ENCODE measurements at places on chromosomes 2 and 18. TPM values are rescaled to one million over a fixed set of nuclear protein-coding genes. Genes with fewer than 3 reads are reported as not detected.

DNA sequence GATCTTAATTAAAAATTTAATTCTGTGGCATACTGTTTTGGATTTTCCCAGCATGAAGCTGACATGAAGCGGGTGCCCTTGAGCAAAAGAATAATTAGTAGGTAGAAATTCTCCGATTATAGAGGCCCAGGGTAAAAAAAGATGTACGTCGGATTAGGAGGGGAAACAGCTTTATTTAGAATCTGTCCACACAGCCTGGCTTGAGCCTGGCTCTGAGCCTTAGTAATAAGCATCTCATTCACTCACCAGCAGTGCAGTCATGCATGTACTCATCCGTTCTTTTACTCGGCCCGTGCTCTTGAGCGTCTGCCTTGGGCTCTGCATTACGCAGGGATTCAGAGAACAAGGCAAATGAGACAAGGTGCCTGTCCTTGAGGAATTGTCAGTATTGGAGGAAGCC is 219.3 kb downstream of the AGAP1 start:
- H3K4me1 ChIP-seq: peaks cover 24% of the 10 kb centered on the region
- no peak for DNase-seq

GRCh38 chr2:88560619-88561307 is 66.5 kb downstream of the EIF2AK3 start:
- no peaks in the 10 kb centered on the region for H3K4me1 ChIP-seq
- DNase-seq: no peak
- H3K36me3 ChIP-seq: no peaks in the 10 kb centered on the region
- H3K4me3 ChIP-seq: no peak overlapping the region

GRCh38 chr2:23404426-23404825 is 19.4 kb downstream of the KLHL29 start:
- no peak overlapping the region for H3K27ac ChIP-seq
- no peaks in the 10 kb centered on the region for H3K36me3 ChIP-seq
- no peak overlapping the region for H3K4me3 ChIP-seq
- H3K27me3 ChIP-seq: no peaks in the 10 kb centered on the region
- no peak for DNase-seq

- no peaks in the 10 kb centered on the region for H3K36me3 ChIP-seq
- no peak overlapping the region for H3K27ac ChIP-seq
- H3K4me1 ChIP-seq: no peaks in the 10 kb centered on the region
- H3K4me3 ChIP-seq: no peak overlapping the region
- no peaks in the 10 kb centered on the region for H3K27me3 ChIP-seq
These were observed 325.4 kb downstream of the ZNF804A start for GRCh38 chr2:184923751-184924150.

- H3K27ac ChIP-seq: no peak overlapping the region
- no peak overlapping the region for H3K4me3 ChIP-seq
- no peaks in the 10 kb centered on the region for H3K27me3 ChIP-seq
These were observed 369.8 kb upstream of the SOX11 start for GRCh38 chr2:5322396-5322795.

DNA sequence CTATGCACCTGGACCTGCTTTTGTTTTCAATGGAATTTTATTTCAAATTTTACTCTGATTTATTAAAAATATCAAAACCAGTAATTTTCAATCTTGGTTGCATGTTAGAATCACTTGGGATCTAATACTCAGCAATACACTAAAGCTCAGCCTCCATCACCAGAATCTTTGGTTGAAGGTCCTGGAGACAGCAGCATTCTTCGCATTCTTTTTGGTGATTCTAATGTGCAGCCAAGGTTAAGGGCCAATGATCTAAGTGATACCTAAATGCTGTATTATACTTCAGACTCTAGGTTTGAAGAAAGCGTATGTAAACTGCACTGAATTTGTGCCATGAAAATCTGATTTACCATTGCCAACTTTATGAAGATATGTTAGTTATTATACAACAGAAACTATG is 493.1 kb downstream of the XIRP2 start:
- no peak for DNase-seq
- H3K36me3 ChIP-seq: no peaks in the 10 kb centered on the region
- H3K27me3 ChIP-seq: 0 out of 2 replicates have a peak, but pooled peaks cover 3% of the 10 kb centered on the region
- no peak overlapping the region for H3K4me3 ChIP-seq

DNA sequence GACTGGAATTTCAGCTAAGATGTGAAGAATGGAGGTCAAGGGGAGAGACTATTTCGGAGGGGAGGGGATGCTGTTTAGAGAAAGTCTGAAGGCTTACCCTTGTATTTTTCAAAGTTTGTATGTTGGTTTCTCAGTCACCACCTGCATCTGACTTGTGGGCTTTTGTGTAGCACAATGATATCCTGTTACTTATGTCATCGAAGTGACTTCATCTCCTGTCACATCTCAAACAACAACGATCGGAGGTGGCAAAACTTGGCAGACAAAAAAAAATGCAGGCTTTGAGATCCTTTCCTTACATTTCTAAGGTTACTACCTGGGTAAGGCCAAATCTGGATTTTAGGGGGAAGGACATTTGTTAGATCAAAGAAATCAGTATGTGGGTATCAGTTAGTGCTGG is 11.7 kb upstream of the CXCR4 start:
- peaks cover 26% of the 10 kb centered on the region for H3K27me3 ChIP-seq
- no peak overlapping the region for H3K27ac ChIP-seq

GRCh38 chr2:118929059-118929458 is 12.9 kb upstream of the MARCO start:
- H3K36me3 ChIP-seq: no peaks in the 10 kb centered on the region
- no peaks in the 10 kb centered on the region for H3K4me1 ChIP-seq
- no peak overlapping the region for H3K27ac ChIP-seq
- H3K4me3 ChIP-seq: no peak overlapping the region
- no peak for DNase-seq

GRCh38 chr2:75276093-75277029 is 77.0 kb upstream of the TACR1 start:
- no peak for DNase-seq
- no peak overlapping the region for H3K27ac ChIP-seq
- no peak overlapping the region for H3K4me3 ChIP-seq
- no peaks in the 10 kb centered on the region for H3K36me3 ChIP-seq
- peaks cover 67% of the 10 kb centered on the region for H3K27me3 ChIP-seq

- DNase-seq: no peak
- no peak overlapping the region for H3K4me3 ChIP-seq
- no peak overlapping the region for H3K27ac ChIP-seq
- peaks cover 6% of the 10 kb centered on the region for H3K4me1 ChIP-seq
- H3K27me3 ChIP-seq: no peaks in the 10 kb centered on the region
These were observed 71.6 kb upstream of the ATG16L1 start for GRCh38 chr2:233179848-233180366.

GRCh38 chr2:176128982-176129796 is at the start of gene HOXD8:
HOXD8 (plus strand) TSS chr2:176129705; CDS start chr2:176130367, 662 bp downstream.
- no peaks in the 10 kb centered on the region for H3K36me3 ChIP-seq
- DNase-seq: peak; percentile 59
- H3K4me1 ChIP-seq: peaks cover 6% of the 10 kb centered on the region
- H3K27ac ChIP-seq: peak within 1 kb of the TSS; percentile 69
- H3K4me3 ChIP-seq: peak within 1 kb of the TSS; percentile 58
- no peaks in the 10 kb centered on the region for H3K27me3 ChIP-seq

GRCh38 chr18:55323051-55323994 is 264.7 kb downstream of the TCF4 start:
- no peaks in the 10 kb centered on the region for H3K27me3 ChIP-seq
- H3K4me3 ChIP-seq: no peak overlapping the region
- no peaks in the 10 kb centered on the region for H3K36me3 ChIP-seq
- H3K27ac ChIP-seq: no peak overlapping the region
- no peaks in the 10 kb centered on the region for H3K4me1 ChIP-seq

DNA sequence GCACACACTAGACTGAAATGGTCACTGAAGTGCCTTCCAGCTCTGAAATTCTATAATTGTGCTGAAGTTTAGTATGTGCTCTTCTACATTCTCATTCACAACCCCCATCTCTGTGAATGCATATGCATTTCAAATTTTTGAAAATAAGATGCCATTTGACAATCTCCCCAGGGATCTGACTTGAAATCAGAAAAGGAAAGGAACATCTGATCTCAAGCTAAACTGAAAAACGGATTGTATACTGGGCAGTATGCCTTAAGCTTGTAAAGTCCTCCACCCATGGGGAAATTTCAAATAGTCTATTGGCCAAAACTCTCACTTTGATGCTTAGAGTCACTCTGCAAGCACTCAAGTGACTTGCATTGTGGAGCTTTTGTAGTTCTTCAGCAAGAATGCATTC is 22.9 kb downstream of the FAP start:
- H3K27me3 ChIP-seq: no peaks in the 10 kb centered on the region
- H3K4me1 ChIP-seq: no peaks in the 10 kb centered on the region
- H3K36me3 ChIP-seq: no peaks in the 10 kb centered on the region
- no peak overlapping the region for H3K27ac ChIP-seq

- H3K27me3 ChIP-seq: no peaks in the 10 kb centered on the region
- no peak overlapping the region for H3K27ac ChIP-seq
- no peak for DNase-seq
- H3K4me1 ChIP-seq: no peaks in the 10 kb centered on the region
- no peaks in the 10 kb centered on the region for H3K36me3 ChIP-seq
These were observed 4.1 kb downstream of the CYTIP start for GRCh38 chr2:157439824-157440186.

- H3K4me1 ChIP-seq: no peaks in the 10 kb centered on the region
- H3K36me3 ChIP-seq: no peaks in the 10 kb centered on the region
- no peak for DNase-seq
- H3K27me3 ChIP-seq: peaks cover 71% of the 10 kb centered on the region
- H3K4me3 ChIP-seq: no peak overlapping the region
These were observed 402.0 kb downstream of the ALK start for GRCh38 chr2:29519338-29519925.

DNA sequence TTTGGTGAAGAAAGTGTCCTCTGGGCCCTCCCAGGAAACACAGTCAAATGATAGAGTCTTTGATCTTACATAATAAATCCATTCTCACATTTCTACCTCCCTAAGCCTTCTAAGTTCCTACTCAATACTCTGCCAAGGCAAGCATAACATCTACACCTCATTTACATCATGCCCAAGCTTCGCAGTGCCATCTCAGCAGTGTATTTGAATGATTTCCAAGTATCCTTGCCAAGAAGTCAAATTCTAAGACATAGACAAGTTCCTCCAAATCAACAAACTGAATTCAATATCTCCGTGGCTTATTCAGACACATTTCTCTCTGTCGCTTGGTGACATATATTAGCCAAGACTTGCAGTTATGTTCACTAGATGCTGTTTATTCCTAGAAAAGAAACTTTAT is 8.1 kb upstream of the MLPH start:
- H3K27me3 ChIP-seq: no peaks in the 10 kb centered on the region
- DNase-seq: no peak
- no peak overlapping the region for H3K4me3 ChIP-seq
- H3K27ac ChIP-seq: no peak overlapping the region
- no peaks in the 10 kb centered on the region for H3K36me3 ChIP-seq
- peaks cover 33% of the 10 kb centered on the region for H3K4me1 ChIP-seq

- no peaks in the 10 kb centered on the region for H3K36me3 ChIP-seq
- DNase-seq: no peak
- H3K4me1 ChIP-seq: no peaks in the 10 kb centered on the region
- H3K4me3 ChIP-seq: no peak overlapping the region
- H3K27me3 ChIP-seq: no peaks in the 10 kb centered on the region
These were observed 45.7 kb downstream of the STAT4 start for GRCh38 chr2:191105082-191105481.

GRCh38 chr2:216657980-216658379 is 24.8 kb downstream of the IGFBP2 start:
- no peaks in the 10 kb centered on the region for H3K36me3 ChIP-seq
- H3K4me3 ChIP-seq: no peak overlapping the region
- no peak overlapping the region for H3K27ac ChIP-seq
- no peak for DNase-seq
- no peaks in the 10 kb centered on the region for H3K4me1 ChIP-seq

DNA sequence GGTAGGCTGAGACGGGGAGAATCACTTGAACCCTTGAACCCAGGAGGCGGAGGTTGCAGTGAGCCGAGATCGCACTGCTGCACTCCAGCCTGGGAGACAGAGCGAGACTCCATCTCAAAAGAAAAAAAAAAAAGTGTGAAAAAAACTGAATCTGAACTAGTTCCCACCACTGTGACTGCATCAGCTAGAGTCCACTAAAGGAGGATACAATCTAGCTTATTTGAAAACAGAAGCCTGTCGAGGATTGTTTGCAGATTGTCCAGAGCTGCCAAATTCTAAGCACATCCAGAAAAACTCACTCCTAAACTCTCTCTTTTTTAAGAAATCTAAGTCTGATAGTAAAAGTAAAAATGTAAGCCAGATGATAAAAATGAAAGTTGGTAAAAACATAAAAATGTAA is 10.6 kb downstream of the GFPT1 start:
- DNase-seq: no peak
- H3K4me1 ChIP-seq: no peaks in the 10 kb centered on the region
- H3K27ac ChIP-seq: no peak overlapping the region
- no peaks in the 10 kb centered on the region for H3K27me3 ChIP-seq
- no peak overlapping the region for H3K4me3 ChIP-seq
- 0 out of 2 replicates have a peak, but pooled peaks cover 3% of the 10 kb centered on the region for H3K36me3 ChIP-seq

DNA sequence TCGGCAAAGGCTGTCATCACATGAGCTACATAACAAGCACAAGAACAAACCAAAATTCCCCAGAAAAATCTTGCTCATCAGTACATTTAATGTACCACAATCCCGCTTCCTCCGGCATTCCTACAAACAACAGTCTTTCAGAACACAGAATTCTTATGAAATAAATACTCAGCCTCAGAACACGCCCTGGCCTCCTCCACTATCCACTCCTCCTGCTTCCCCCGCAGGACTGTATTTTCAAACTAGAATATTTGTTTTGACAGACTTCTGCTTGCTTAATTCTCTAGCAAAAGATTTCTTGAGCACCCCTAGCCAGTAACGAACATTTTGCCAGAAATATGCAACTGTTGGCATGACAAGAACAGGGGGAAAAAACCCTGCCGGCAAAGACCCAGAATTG is 131.2 kb downstream of the THADA start:
- peaks cover 76% of the 10 kb centered on the region for H3K4me1 ChIP-seq
- DNase-seq: no peak
- no peak overlapping the region for H3K4me3 ChIP-seq
- H3K36me3 ChIP-seq: no peaks in the 10 kb centered on the region
- H3K27me3 ChIP-seq: no peaks in the 10 kb centered on the region

Gene ST6GAL2
- total RNA-seq: not detected

Gene MAL
- not detected for total RNA-seq

Gene LOXHD1
- not detected for total RNA-seq

Gene DLX2
- 3.7 TPM for total RNA-seq

Gene RAB6C
- not detected for total RNA-seq

Gene FAM228A
- total RNA-seq: not detected

Gene ZNG1B
- total RNA-seq: 39.9 TPM

Gene CTDP1
- 24.9 TPM for total RNA-seq

Gene MARCO
- 0.54 TPM for total RNA-seq

Gene PSMA8
- not detected for total RNA-seq
